ENCODE measurements at places on chromosomes 12 and 14. TPM values are rescaled to one million over a fixed set of nuclear protein-coding genes. Genes with fewer than 3 reads are reported as not detected.

DNA sequence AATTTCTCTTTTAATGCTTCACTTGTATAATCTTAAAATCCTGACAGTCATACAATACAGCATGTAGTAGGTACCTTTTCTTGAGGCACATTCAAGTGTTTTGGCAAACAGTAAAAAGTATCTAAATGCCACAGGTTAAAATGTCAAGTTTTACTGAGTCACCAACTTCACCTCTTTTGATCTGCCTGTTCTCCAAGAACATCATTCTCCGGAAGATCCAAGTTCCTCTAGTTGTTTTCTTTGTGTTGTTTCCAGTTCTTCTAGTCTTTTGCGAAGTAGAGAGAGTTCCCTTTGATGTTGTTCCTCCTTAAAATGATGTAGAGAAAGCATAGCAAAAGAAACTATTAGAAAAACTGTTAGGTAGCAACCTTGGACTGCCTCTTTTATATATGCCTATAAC is 151.1 kb downstream of the CEP83 start:
- no peaks in the 10 kb centered on the region for H3K27me3 ChIP-seq
- peaks cover 68% of the 10 kb centered on the region for H3K36me3 ChIP-seq
- H3K4me3 ChIP-seq = no peak overlapping the region
- DNase-seq = no peak

Gene ALX1
- total RNA-seq = not detected

DNA sequence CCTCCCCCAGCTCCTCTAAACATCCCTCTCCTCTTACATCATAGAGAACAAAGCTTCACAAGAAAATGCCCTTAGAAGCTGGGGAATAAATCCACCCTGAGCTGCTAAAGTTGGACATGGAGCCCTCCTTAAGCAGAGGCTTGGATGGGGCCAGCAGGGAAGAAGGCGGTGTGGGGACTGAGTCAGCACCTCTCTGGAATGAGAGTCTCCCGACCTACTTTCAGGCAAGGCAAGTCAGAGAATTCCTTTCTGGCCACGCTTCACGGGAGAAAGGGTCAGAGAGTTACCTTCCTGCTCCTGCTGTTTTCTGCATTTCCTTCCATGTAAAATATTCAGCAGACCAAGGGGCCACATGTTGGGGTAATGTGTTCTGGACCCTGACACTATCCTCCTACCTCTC is 113.3 kb upstream of the PRB2 start:
- H3K4me3 ChIP-seq = no peak overlapping the region
- H3K4me1 ChIP-seq = no peaks in the 10 kb centered on the region
- peaks cover 13% of the 10 kb centered on the region for H3K27me3 ChIP-seq
- H3K27ac ChIP-seq = no peak overlapping the region
- DNase-seq = no peak

- H3K4me1 ChIP-seq = no peaks in the 10 kb centered on the region
- no peak for DNase-seq
- no peak overlapping the region for H3K4me3 ChIP-seq
- H3K36me3 ChIP-seq = no peaks in the 10 kb centered on the region
- no peak overlapping the region for H3K27ac ChIP-seq
These were observed 156.3 kb downstream of the NUBPL start for GRCh38 chr14:31717294-31718085.

- no peak overlapping the region for H3K27ac ChIP-seq
- H3K27me3 ChIP-seq = no peaks in the 10 kb centered on the region
- H3K4me1 ChIP-seq = peaks cover 17% of the 10 kb centered on the region
- no peak overlapping the region for H3K4me3 ChIP-seq
- H3K36me3 ChIP-seq = peaks cover 23% of the 10 kb centered on the region
- no peak for DNase-seq
These were observed 82.9 kb upstream of the GPHB5 start for GRCh38 chr14:63401646-63402045.

Gene ERG28
- total RNA-seq = 20.6 TPM

DNA sequence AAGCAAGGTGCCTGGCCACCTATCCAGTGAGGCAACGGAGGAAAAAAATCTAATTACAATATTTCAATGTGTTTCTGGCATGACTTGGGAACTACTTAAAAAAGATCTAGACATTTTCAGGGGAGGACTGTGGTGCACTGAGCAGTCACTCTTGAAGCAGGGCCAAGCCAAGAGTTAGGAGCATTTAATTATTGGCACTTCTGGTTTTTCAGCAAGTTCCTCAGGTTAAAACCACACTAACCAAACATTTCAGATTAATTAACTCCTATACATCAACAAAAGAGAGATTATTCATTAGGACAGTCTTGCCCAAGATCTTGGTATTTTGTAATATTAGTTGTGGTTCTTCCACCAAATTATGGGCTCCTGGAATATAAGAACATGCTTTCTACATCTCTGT is 25.6 kb downstream of the PRKAB1 start:
- H3K4me1 ChIP-seq = no peaks in the 10 kb centered on the region
- H3K27ac ChIP-seq = no peak overlapping the region
- no peak overlapping the region for H3K4me3 ChIP-seq
- H3K27me3 ChIP-seq = no peaks in the 10 kb centered on the region

Gene PTPRQ
- not detected for total RNA-seq

DNA sequence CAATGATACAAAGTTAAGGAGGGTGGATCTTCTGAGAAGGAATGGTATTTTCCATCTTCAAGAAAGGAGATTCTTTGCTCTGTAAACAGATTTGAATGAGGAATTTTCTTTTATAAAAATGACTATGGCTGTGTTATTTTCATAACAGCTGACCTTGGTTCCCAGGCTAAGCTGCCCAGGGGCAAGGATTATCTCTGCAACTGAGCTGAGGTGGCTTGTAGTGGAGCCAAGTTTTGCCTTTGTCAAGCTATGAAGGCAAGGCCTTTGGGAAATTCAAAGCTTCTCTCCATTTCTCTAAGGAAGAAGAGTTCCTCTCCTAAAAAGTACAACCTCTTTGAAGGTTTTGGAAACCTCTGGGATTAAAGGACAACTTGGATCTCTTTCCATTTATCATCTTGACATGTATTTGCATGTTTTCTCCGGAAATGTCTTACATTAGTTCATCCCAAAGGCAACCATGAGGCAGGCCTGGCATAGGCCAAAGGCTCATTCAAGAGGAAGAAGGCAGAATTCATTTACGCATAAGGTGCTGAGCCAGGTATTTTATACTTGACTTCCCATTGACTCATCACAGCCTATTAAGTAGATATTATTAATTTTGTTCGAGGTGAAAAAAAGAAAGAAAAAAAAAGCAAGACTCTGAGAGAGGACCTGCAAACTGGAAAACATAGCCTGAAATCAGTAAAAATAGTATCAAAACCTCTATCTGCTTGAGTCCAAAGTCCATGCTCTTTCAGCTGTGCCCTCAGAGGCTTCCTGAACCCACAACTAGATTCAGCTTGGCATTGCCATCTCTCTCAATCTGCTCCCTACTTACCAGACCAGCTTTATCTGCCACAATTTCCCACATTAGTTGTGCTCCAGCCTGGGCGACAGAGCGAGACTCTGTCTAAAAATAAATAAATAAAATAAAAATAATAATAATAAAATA is 24.0 kb upstream of the CKAP4 start:
- H3K4me1 ChIP-seq = peaks cover 11% of the 10 kb centered on the region
- H3K36me3 ChIP-seq = no peaks in the 10 kb centered on the region
- no peak overlapping the region for H3K27ac ChIP-seq
- no peak for DNase-seq
- H3K27me3 ChIP-seq = peaks cover 15% of the 10 kb centered on the region

Gene DNAH10
- total RNA-seq = 0.14 TPM

DNA sequence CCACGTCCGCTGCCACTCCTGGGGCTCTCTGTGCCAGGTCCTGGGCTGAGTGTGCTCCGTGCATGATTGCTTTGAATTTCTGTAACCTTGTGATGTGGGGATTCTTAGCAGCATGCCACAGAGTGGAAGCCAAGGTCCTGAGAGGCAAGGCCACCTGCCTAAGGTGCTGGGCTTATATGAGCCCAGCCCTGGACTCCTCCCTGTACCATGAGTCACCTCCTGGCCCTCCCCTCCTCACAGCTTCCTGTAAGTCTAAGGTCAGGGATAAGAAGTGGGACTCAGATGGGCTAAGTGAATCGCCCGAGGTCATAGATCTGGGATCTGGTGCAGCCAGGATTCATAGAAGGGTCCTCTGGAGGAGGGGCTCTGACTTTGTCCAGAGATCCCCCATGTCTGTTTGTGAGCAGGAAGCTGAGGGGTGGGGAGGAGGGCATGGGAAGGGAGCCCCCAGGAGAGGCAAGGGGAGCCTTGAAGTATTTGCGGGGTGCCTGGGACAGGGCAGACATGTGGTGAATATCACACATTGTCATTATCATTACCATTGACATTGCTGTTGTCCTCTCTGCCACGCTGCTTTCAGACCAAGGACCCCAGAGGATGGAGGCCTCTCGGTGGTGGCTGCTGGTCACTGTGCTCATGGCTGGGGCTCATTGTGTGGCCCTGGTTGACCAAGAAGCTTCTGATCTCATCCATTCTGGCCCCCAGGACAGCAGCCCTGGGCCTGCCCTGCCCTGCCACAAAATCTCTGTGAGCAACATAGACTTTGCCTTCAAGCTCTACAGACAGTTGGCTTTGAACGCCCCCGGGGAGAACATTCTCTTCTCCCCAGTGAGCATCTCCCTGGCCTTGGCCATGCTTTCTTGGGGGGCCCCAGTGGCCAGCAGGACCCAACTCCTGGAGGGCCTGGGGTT is 28.8 kb downstream of the SERPINA3 start:
- no peak overlapping the region for H3K4me3 ChIP-seq
- H3K27ac ChIP-seq = no peak overlapping the region
- H3K36me3 ChIP-seq = no peaks in the 10 kb centered on the region
- DNase-seq = no peak
- H3K27me3 ChIP-seq = no peaks in the 10 kb centered on the region
- H3K4me1 ChIP-seq = no peaks in the 10 kb centered on the region

DNA sequence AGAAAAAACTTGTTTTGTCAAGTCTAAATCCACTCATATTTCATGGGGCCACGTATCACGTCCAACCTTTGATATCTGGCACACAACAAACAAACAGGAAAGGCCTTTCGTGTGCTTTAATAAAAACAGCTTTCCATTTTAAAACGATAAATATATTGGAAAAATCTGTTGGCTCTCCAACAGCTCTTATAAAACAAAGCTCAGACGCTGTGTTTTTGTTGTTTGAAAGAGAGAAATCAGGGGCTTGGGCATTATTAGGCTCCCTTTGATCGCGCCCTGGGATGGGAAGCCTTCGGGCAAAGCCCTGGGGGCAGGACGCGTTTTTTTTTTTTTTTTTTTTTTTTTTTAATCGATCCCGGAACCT is 429 bp upstream of the PLEKHA5 start:
- H3K36me3 ChIP-seq = peaks cover 2% of the 10 kb centered on the region
- H3K27ac ChIP-seq = no peak overlapping the region
- H3K4me3 ChIP-seq = peak overlapping the region; percentile 73
- no peak for DNase-seq
- H3K27me3 ChIP-seq = peaks cover 37% of the 10 kb centered on the region
- H3K4me1 ChIP-seq = peaks cover 12% of the 10 kb centered on the region

Gene ARMH4
- total RNA-seq = not detected
